Fibroblast of skin of abdomen (primary cell): ENCODE measurements at places on chromosomes 11 and 22.

- no peak for DNase-seq
Measured at GRCh38 chr22:45518580-45518991, 15.9 kb downstream of the FBLN1 start.

GRCh38 chr11:65887723-65888162, 528 bp downstream of the FIBP start:
- no peak for DNase-seq

DNA sequence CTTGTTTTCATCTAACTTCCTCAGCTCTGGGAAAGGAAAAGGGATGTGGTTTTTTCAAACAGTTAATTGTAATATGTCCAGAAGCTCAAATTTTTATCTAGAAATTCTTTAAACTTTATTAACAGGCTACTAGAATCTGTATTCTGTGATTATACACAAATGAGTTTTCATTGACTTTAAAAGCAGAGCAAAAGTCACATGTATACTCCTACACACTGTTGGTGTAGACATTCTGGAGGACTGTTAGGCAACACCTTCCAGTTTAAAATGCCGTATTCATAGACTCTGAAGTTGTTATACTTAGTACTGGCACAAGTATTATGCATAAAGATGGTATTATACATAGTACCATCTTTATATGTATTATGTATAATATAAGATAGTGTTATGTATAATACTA, 64.9 kb downstream of the SPECC1L start:
- DNase-seq: no peak

DNA sequence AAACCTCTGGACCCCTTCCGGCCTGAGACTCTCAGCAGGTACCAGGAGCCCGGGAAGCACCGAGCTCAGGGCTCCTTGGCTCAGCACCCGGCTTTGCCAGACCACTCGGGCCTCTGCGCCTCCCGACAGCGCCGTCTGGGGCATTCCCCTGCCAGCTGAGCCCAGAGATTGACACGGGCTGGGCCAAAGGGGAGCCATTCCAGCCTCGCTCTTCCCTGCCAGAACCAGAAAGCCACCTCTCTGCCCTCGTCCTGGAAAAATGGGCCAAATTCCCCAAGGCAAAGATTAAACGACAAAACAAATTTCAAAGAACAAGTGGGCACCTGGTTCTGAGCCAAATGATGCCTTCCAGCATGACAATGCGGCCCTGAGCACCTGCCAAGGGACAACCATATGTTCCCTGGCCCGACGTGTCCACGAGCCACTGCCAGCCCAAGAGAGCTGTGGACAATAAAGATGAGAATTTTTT, 59.3 kb downstream of the CELSR1 start:
- no peak for DNase-seq

DNA sequence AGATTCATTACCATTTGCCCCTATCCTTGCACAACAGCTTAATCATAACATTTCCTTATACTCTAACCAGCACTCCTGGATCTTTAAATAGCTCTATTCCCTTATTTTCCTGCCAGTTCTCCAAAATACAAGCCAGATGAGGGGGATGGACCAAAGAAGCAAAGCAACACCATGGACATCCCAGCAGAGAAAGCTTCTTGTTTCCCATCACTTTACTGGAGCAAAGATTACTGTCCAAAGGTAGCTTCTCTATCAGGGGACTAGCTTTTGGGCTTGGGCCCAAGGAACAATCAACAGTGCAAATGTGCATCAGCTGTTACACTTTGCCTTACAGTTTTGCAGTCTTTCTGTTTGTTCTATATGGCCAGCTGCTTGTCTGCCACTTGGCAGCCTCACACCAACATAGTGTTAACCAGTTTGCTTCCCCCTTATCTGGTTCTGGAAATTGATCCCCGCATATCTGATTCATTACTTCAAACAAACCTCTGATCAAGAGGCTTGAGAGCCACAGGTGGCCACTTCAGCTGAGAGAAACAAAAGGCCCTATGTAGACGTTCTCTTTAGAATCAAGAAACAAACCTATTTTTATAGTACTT, 814.3 kb downstream of the METTL15 start:
- DNase-seq: no peak

GRCh38 chr22:23405366-23405851, 174.7 kb downstream of the IGLL1 start:
- DNase-seq: no peak
